ENCODE measurements at places on chromosomes 2 and 18.

DNA sequence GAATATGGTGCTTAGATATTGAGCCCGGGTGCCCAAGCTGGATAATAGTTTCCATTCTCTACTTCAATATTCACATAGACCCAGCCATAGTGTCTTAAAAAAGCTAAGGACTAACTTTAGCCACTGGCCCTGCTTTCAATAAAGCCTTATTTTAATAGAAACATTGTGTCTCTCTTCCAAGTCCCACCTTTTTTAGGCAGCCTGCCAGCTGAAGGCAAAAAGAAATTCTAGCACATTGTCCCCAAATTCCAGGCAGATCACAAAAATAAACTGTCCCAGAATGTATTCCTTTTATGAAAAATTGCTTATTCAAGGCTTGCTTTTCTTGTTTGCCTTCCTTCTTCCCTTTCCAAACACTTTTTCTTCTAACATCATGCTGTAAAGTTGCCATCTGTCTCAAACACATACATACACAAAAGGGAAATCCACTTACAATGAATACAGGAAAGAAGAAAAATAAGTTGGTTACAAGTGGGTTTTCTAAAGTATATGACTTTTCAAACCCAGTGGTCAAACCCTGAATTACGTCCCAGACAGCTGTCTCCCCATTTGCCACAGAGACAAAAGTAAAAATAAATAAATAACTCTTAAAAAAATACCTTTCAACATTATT is 778.5 kb downstream of the BCL11A start:
- DNase-seq: peak; percentile 17

DNA sequence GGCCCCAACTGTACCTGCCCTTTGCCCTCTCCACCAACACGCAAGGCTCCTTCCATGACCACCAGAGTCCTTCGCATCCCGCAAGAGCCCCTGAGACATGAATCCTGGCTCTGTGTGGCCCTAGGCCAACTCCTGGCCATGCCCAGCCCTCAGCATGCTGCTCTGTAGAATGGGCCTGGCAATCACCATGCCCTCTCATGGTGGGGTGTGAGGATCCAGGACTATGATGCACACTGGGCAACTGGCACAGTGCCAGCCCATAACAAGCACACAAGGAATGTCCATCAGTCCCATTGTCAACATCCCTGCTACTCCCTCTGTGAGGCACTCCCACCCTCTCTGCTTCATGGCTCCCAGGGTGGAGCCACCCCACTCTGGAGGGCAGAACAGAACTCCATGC is 44.7 kb downstream of the FER1L5 start:
- DNase-seq: no peak

- peak; percentile 16 for DNase-seq
Measured at GRCh38 chr2:171836146-171836910, 57.7 kb downstream of the SLC25A12 start.

DNA sequence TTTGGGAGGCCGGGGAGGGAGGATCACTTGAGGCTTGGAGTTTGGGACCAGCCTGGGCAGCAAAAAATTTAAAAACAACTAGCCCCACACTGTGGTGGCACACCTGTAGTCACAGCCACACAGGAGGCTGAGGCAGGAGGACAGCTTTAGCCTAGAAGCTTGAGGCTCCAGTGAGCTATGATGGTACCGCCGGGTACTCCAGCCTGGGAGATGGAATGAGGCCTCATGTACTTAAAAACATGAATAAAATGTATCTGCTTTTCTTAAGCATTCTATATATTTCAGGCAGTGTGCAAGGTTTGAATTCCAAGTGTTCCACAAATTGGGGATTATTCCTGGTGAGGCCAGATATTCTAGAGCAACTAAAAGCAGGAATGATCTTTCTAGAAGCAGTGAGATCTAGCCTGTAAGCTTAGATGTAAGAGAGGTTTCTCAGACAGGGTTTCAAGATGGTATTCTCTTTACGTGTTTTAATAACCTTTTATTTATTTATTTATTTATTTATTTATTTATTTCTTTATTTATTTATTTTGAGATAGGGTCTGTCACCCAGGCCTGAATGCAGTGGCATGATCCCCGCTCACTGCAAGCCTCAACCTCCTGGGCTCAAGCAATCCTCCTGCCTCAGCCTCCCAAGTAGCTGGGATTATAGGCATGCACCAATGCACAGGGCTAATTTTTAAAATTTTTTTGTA is 4.1 kb upstream of the MARCHF7 start:
- DNase-seq: no peak

DNA sequence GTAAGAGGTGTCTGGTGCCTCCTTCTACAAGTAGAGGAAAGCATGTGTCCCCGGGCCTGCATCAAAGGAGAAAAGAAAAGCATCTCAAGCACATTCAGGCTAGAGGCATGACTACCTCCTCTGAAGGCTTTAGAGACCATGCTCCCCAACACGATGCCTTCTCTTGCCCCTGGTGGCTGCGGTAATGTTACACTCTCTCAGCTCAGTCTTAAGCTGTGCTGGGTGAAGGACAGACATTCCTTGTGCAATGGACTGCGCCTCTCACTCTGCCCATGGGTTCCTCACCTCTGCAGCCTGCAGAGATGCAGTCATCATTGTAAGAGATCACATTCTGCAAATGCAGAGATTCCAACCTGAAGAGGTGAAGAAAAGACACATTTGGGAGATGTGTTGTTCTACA is 148.2 kb upstream of the HNRNPA3 start:
- no peak for DNase-seq

GRCh38 chr2:221845021-221845365 is 272.9 kb upstream of the EPHA4 start:
- DNase-seq: no peak

DNA sequence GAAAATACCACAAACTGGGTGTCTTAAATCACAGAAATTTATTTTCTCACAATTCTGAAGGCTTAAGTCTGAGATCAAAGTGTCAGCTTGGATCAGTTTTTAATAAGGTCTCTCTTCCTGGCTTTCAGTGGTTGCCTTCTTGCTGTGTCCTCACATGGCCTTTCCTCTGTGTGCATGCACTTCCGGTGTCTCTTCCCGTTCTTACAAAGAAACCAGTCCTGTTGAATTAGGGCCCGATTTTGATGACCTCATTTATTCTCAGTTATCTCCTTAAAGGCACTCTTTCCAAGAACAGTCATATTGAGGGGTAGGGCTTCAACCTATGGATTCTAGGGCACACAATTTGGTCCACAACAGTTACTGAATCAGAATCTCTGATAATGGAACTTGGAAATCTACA is 5.4 kb upstream of the XIRP2 start:
- no peak for DNase-seq

- no peak for DNase-seq
Measured at GRCh38 chr2:179266271-179266670, 1.6 kb upstream of the SESTD1 start.

DNA sequence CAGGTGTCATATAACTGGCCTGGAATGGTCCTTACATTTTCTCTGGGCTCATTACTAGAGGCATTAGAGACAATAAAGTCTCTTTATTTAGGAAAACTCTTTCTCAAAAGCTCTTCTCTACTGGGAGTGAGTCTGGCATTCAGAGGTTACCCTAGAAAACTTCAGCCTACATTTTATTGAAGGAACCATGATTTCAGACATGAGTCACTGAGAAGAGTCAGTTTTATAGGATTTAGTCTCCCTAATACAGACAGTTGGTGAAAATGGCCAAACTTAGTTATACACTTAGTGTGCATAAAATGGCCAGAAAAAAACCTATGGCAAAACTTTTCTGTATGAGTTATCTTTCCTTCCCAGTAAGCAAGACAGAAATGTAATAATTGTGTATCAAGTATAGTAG is 689.4 kb downstream of the ZEB2 start:
- DNase-seq: no peak

DNA sequence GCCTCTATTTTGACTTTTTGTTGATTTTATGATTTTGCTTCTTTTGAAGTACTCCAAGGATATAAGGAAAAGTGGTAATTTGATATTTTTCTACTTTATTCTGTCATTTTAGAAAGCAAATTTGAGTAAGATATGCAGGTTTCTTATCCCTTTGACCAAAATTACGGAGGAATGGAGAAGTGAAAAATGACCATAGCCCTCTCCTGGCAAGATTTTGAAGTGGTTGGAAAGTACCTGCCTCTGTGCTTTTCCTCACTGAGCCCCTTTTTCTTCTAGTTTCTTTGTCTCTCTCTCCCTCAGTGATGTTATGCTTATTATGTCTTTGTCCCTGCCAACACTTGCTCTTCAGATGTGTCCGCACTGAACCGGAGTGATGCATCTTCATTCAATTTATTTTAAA is 898.1 kb downstream of the EPHA4 start:
- no peak for DNase-seq

DNA sequence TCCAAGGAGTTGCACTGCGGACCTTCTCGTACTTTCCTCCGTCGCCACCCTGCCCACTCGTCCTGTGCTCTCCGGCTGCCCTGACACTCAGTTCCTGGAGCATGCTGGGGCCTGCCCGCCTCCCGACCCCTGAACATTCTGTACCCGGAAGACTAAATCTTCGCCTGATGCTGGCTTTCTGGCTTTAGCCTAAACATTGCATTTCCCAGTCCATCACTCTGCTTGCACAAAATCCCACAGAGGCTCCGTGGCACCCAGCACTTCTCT is 550 bp upstream of the SFXN5 start:
- DNase-seq: peak; percentile 41

GRCh38 chr2:104023765-104024164 is 830.1 kb upstream of the POU3F3 start:
- DNase-seq: no peak

- no peak for DNase-seq
Measured at GRCh38 chr2:152385650-152386049, 50.7 kb downstream of the FMNL2 start.

GRCh38 chr2:102027036-102027980 is 35.5 kb downstream of the IL1R2 start:
- peak; percentile 75 for DNase-seq

- no peak for DNase-seq
Measured at GRCh38 chr2:241813644-241814392, 4.8 kb downstream of the NEU4 start.

DNA sequence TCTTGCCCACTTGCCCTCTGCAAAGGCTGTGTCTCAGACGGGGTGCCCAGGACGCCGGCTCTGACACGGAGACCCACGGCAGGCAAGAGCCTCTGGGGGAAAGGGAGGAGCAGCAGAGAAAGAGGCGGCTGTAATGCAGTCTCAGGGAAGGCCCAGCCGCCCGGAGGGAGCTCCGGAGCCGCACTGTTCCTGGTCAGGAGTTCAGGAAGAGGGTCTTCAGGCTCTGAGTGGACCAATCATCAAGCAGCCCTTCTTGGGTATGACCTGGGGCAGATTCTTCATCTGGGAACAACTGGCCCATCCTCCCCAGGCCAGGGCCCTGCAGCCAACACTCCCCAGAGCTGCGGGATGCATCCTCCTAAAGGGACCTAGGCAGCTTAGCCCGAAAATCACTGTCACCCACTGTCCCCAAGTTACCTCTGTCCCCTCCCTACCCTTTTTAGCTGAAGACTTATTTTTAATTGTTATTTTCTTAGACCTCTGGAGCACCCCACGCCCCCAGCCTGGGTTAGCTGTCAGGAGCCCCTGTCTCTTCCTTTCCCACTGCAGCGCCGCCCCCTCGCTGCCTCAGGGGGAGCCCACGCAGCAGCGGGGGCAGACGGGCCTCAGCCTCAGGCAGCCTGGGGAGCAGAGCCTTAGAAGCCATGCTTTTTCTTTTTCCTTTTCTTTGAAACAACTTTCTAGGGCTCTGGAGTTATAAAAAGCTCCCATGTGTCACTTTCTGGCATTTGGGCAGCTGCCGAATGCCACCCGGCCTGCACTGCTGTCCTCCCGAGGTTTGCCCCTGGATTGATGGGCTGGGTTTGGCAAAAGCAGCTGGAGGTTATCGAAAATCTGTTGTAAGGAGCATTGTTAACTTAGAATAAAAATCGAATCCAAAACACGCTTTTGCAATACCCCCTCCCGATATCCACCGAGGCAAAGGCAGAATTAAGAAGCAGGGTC is 644 bp upstream of the NEU2 start:
- no peak for DNase-seq

GRCh38 chr18:2982452-2983269 is 30.3 kb downstream of the LPIN2 start:
- DNase-seq: peak; percentile 56

DNA sequence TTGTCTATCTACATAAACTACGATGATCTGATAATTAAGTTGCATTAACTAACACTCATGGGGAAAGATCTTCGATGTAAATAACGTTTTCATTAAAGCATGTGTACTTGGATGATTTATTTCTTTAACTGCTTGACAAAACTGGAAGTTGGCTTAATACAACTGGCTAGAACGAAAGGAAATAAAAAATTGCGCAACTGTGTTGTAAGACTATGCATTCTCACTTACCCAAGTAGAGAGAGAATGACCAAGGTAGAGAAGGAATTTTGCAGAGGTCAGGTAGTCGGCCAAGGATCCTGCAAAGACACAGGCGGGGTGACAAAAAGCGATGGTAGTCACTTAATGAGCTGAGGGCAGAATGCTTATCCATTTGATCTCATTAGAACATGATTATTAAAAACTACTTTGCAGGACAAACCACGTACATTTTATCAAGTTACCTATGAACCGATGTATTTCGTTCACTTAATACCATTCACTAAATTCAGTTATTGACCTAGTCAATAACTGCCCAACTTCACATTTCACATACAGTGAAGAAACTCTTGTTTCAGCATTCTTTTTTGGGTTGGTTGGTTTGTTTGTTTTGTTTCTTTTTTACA is 900 bp downstream of the SLC40A1 start:
- peak; percentile 61 for DNase-seq

DNA sequence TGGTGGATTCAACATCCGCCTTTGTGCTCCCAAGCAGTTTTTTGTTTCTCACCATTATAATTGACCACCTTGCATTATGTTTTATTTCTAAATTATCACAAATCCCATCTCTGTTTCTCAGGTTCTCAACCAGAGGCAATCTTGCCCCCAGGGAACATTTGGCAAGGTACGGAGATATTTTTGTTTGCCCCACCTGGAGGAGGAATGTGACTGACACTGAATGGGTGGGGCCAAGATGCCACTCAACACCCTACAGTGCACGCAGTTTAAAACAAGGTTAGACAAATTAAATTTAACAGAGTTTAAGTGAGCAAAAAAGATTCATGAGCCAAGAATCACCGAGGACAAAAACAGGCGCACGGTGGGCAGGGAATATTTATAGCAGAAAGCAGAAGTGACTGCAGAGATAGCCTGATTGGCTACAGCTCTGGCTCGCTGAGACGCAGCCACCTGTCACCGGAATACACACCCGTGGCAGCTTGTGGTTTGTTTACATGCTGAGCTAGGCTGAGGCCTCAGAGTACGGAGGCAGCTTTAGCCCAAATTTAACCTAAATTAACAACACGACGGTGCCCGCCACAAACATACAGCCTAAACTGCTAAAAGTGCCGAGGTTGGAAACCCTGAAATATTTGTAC is 150.0 kb upstream of the ALKAL2 start:
- DNase-seq: peak; percentile 50

GRCh38 chr2:138500592-138501424 is 762 bp upstream of the SPOPL start:
- DNase-seq: no peak

DNA sequence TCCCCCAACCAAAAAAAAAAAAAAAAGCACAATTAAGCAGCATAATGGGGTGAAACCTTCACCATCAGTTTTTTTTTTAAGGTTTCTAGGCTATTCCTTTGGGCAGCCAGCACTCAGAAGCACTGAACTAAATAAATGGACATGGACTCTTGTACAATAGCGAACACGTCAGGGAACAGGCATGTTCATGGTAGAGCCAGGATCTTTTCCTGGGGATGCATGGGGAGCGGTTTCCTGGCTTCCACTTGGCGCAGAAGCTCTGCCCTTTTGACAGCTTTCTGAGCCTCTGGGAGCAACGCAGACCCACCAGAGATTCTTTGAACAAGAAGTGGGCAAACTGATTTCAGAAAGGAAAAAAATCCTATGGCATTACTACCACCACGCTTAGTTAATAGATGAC is 35.0 kb downstream of the ALPK2 start:
- DNase-seq: no peak

- no peak for DNase-seq
Measured at GRCh38 chr2:192053921-192054320, 140.8 kb downstream of the TMEFF2 start.

Data from muscle of leg (tissue), 16 donors.